ENCODE measurements at places on chromosomes 6 and 20.

- no peak for DNase-seq
Observed at GRCh38 chr20:59398537-59399205, 98.3 kb downstream of the EDN3 start.

GRCh38 chr6:108748959-108749358 is 99.3 kb upstream of the ARMC2 start:
- DNase-seq = no peak

DNA sequence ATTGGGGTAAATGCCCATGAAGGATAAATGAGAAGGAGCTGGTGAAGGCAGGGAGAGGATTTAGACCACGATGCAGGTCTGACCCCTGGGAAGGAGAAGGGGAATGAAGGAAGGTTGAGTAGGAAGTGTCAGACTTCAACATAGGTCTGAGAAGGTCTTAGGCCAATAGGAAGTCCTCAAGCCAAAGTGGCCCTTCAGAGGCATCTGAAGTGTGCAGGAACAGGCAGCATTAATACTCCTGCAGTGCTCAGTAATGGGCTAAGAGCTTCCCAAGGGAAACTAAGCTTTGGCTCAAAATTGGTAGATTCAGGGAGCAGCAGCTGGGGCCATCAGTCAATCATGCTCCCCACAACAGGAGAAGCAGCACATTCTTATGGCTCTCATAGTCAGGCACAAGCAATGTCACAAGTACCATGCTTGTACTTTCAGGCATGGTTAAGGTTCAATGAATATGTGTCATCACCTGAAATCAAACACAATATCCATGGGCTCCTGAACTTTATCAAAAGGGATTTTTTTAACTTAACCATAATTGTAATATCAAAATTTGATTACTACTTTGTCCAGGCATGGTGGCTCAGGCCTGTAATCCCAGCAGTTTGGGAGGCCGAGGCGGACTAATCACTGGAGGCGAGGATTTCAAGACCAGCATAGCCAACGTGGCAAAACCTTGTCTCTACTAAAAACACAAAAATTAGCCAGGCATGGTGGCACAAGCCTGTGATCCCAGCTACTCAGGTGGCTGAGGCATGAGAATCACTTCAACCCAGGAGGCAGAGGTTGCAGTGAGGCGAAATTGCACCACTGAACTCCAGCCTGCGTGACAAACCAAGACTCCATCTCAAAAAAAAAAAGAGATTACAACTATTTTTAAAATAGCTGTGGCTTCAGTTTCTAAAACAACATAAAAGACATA is 9.9 kb downstream of the RALGAPA2 start:
- no peak for DNase-seq

- DNase-seq = no peak
Observed at GRCh38 chr20:63697868-63698545, 1.6 kb downstream of the TNFRSF6B start.

All from stimulated activated CD4-positive, alpha-beta T cell treated with anti-CD3 and anti-CD28 coated beads, Interleukin-15, amount 100 ng/mL, for 1 hour (primary cell).